ENCODE measurements at places on chromosomes 6 and 20.
A peak's percentile ranks its signal among the peaks of the same experiment; 100 is the strongest.

- no peak for DNase-seq
Measured at GRCh38 chr20:2125474-2126112, 24.0 kb downstream of the STK35 start.

- no peak for DNase-seq
Measured at GRCh38 chr20:5400164-5400762, 83.5 kb upstream of the PROKR2 start.

GRCh38 chr6:163823577-163823976 is 409.1 kb downstream of the QKI start:
- DNase-seq: no peak

- no peak for DNase-seq
Measured at GRCh38 chr6:87917886-87918285, 129.8 kb upstream of the SPACA1 start.

GRCh38 chr6:145836170-145836569 is 21.6 kb upstream of the FBXO30 start:
- DNase-seq: no peak

DNA sequence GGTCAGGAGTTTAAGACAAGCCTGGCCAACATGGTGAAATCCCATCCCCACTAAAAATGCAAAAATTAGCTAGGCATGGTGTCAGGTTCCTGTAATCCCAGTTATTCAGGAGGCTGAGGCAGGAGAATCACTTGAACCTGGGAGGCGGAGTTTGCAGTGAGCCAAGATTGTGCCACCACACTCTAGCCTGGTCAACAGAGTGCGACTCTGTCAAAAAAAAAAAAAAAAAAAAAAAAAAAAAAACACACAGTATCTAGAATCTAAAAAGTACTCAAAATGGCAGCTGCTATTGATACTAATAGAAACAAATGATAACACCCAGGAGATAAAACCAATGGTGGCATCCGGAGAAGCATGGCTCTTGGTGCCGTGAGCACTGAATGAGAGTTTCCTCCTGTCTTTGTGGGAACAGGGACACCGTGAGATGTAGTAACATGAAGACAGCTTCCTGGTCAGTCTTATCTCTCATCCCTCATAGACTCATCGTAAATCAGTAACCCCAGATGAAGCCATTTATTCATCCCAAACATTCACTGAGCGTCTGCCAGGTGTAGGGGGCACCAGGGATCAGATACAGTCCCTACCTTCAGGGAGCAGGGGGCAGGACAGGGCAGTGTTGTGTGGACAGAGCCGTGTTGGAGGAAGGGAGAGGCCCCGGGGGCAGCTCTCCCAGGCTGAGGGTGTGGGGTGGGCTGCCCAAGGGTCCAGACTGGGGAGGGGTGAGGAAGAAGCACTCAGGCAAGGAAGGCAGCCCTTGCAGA is 66.1 kb downstream of the SYNJ2 start:
- no peak for DNase-seq

- no peak for DNase-seq
Measured at GRCh38 chr6:148306286-148306685, 36.4 kb upstream of the SASH1 start.

GRCh38 chr20:56872620-56873458 is 243.7 kb downstream of the TFAP2C start:
- DNase-seq: no peak

DNA sequence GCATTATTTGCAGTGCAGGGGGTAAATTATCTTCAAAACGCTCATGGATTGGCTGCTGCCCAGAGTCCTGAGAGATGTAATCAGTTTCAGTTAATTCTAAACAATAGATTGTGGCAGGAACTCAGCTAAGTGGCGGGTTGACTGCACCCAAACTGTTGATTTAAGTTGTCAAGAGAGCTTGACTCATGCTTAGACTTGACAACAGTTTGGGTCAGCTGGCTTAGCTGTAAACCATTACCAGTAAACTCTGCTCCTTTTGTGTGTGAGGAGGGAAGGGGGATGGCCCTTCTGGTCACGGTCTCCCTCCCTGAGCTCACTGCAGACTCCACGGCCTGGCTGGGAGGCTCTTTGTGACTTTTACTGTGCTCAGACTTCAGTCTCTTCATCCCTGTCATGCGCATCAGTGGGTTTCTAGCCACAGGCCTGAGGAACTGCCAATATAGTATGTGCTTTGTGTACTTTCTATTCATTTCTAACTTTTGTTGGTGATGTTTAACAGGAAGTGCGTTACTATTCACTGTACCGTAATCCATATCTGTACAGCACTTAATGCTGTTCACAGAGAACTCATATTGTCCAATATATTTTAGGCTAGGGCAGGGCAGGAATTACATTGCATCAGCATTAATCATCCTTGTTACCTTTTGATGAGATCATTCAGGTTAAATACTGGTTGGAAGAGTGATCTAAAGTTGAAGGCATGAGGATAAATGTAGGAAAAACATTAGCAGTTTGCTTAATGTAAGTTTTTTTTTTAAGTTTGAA is 488.3 kb downstream of the CDKAL1 start:
- no peak for DNase-seq

DNA sequence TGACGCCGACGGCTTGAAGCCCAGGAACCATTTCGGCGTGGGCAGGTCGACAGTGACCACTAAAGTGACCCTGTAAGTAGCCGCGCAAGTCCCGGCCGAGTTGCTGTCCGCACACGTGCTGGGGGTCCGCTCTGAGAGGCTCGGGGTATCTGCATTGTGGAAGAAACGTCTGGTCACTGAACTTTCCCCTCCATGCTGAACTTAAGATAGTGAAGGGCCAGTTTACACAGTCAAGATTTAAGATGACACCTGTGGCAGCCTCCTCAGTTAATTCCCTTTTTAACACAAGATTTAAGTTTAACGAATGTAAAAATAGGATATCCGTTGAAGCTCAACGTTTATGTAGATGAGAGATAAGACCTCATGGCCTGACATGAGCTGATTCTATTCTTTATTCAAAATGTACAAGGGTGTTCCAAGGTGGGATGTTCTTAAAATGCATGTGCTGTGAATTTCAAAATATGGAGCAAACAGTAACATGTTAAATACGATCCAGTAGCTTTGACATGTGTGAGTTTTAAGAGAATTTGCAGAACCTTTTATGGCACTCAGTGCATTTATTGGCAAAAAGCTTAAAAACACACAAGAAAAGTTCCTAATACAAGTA is 116.2 kb downstream of the RTN4IP1 start:
- DNase-seq: no peak

GRCh38 chr6:166251655-166252054 is 56.5 kb downstream of the PRR18 start:
- no peak for DNase-seq

- DNase-seq: no peak
Measured at GRCh38 chr6:165841153-165841558, 178.1 kb upstream of the PDE10A start.

DNA sequence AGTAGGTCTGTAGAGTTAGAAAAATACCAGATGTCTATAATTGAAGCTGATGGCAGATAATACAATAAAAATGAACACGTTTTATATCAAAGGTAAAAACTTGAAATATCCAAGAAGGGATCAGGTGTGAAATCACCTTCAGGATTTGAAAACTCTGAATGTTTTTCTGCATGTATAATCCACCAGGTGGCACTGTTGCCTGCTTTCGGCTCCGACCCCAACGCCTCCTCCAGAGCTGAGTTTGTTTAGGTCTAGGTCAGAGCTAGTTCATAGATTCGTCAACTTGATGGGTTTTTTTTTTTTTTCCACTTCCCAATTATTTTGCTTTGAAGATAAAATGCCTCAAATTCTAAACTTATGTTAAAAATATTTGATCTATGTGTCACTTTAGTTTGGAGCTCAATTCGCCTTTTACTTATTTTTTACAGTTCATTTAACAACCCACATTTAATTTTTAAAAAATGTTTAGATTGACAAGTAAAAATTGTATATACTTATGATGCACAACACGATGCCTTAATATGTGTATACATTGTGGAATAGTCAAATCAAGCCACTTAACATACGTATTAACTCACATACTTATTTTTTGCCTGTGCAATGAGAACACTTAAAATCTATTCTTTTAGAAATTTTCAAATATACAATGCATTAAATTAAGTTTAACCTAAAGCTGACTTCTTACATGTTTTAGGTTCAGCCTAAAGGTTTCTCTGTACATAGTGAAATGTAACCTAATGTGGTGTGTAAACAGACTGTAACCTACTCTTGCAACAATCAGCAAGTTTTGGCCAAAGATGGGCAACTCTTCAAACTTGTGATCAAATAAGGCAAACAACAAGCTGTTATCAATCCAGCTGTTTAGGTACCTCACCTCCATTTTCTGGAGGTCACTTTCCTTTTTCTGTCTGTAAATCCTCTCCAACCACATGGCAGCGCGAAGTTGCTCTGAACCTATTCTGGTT is 39.4 kb upstream of the ENPP4 start:
- DNase-seq: peak; percentile 49

GRCh38 chr6:130836055-130836640 is 8.9 kb downstream of the SMLR1 start:
- DNase-seq: no peak

- no peak for DNase-seq
Measured at GRCh38 chr6:27209659-27210269, 37.7 kb upstream of the PRSS16 start.

DNA sequence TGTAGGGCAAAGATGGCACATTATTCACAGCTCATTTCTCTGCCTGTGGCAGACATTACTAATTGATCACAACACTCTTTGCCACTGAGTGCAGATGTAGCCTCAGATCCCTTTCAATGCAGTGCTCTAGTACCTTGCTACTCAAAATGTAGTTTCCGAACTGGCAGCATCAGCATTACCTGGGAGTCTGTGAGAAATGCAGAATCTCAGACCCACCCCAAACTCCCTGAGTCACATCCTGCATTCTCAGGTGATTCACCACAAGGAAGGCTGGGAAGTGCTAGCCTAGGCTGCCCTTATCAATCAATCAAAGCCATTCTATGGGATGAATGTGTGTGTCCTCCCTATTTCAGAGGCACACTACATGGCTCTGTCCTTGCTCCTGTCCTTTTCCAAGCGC is 58.5 kb downstream of the PCNA start:
- no peak for DNase-seq

- no peak for DNase-seq
Measured at GRCh38 chr6:26008470-26008869, 45.9 kb downstream of the TRIM38 start.

DNA sequence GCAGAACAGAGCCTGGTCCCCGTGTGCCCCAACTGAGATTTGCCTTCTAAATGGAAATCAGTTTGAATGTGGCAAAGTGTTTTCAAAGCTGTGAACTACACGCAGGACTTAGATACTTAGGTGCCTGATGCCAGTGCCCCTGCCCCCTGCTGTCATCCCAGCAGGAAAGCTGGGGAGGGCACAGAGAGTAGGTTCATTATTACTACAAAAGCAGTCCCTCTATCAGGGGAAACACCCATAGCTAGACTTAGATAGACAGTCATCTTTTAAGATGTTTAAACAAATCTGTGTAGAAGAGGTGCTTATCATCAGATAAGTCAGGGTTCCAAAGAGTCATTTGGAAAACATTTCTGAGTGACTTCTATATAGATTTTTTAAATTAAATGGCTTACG is 155.0 kb upstream of the SNX9 start:
- DNase-seq: no peak

- DNase-seq: no peak
Measured at GRCh38 chr6:84847390-84848160, 83.2 kb upstream of the TBX18 start.

DNA sequence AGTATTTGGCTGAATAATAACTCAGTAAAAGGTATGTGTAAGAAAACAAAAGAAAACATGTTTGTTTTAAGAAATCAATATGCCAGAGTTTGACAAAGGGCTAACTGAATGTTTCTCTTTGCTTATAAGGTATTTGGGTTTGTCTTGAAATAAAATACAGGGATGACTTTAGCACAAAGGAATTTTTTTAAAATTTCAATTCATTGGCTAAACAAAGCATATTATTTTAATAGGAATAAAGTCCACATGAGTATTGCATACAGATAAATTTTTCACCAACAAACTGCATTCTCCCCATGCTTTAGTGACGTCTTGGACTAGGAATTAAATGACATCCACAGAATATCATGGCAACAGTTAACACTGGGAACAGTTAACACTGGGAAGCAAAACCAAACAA is 480.0 kb upstream of the JAG1 start:
- DNase-seq: no peak

- no peak for DNase-seq
Measured at GRCh38 chr6:5582762-5583161, 321.4 kb downstream of the FARS2 start.

DNA sequence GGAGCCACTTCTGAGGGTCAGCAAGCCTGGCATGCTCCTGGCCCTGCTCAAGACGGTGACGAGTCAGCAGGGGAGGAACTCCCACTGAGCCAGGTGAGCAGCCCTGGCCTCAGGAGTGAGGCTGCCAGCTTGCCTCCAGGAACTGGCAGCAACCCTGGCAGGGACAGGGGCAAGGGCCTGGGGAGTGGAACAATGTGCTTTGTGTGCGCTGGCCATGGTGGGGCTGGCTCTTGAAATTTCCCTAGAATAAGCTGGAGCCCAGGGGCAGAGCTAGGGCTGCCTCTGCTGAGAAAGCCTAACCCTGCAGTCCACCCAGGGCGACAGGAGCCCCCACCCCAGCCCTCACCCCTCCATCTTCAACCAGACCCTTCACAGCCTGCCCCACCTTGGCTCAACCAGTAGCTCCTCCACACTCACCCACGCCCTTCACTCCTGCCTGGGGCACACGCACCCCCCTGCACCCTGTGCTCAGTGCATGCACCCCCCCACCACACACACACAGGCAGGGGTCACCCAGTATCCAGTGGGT is 88.0 kb downstream of the MRPL14 start:
- DNase-seq: no peak

- no peak for DNase-seq
Measured at GRCh38 chr6:17200395-17200794, 80.8 kb upstream of the RBM24 start.

GRCh38 chr6:168222115-168223043 is 97.2 kb downstream of the DACT2 start:
- no peak for DNase-seq

DNA sequence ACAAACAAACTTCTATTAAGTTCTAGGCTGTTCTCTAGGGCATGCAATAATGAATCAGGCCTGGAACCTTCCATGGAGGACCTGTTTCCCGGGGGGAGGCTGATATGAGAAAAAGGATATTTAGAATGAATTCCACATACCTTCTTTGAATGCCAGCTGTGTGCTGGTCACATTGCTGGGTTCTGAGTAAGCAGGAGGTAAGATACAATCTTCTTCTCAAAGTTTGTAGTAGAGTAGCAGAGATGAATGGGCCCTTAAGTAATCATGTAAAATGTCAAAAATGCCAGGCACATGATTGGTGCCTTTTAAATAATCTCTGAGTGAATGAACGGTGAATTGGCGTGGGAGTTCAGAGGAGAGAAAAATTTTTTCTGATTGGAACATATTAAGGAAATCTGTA is 47.4 kb downstream of the TGM2 start:
- DNase-seq: no peak

- DNase-seq: no peak
Measured at GRCh38 chr6:95185874-95186273, 391.5 kb upstream of the MANEA start.

GRCh38 chr6:162074641-162075275 is 652.8 kb downstream of the PRKN start:
- no peak for DNase-seq

GRCh38 chr20:11270566-11270965 is 596.8 kb upstream of the JAG1 start:
- no peak for DNase-seq

GRCh38 chr6:52840763-52841585 is at the start of gene GSTA5:
TSS of gene GSTA5 (minus strand) at chr6:52840813.
- DNase-seq: no peak

GRCh38 chr20:33853507-33853813 is 42.3 kb downstream of the CHMP4B start:
- no peak for DNase-seq
